A549 treated with CORT108297 at 1 μM for 4 hours (cell line): ENCODE measurements at places on chromosomes 4 and X. TPM values are rescaled to one million over a fixed set of nuclear protein-coding genes. Genes with fewer than 3 reads are reported as not detected.

The CENPVL1 gene
- not detected in 5 replicates for total RNA-seq

The DUSP21 gene
- not detected in 5 replicates for total RNA-seq

The DCAF4L1 gene
- 0.08 to 0.28 TPM (median 0.12 TPM) in 5 replicates for total RNA-seq

The DUSP9 gene
- 1.2 to 1.8 TPM (median 1.4 TPM) in 5 replicates for total RNA-seq

The EFNB1 gene
- total RNA-seq = 7.2 to 10.4 TPM (median 9.4 TPM) in 5 replicates

The SLC16A2 gene
- total RNA-seq = 24.3 to 31.4 TPM (median 25.6 TPM) in 5 replicates

The BANK1 gene
- total RNA-seq = 0.69 to 0.82 TPM (median 0.73 TPM) in 5 replicates

The TAB3 gene
- 6.2 to 11.4 TPM (median 10.3 TPM) in 5 replicates for total RNA-seq

The DOK7 gene
- total RNA-seq = 0.38 to 0.95 TPM (median 0.46 TPM) in 5 replicates

The CITED1 gene
- 0.80 to 2.0 TPM (median 1.7 TPM) in 5 replicates for total RNA-seq

The MAP3K15 gene
- total RNA-seq = 1.8 to 2.4 TPM (median 1.9 TPM) in 5 replicates

The PLXNA3 gene
- total RNA-seq = 9.7 to 17.8 TPM (median 15.3 TPM) in 5 replicates

The SPATA18 gene
- total RNA-seq = 3.5 to 5.6 TPM (median 4.3 TPM) in 5 replicates

The FSTL5 gene
- total RNA-seq = 0.01 to 0.05 TPM (median 0.02 TPM) in 3 of 5 replicates, not detected in the others

The KDR gene
- total RNA-seq = 0.01 to 0.07 TPM (median 0.03 TPM) in 5 replicates

The GAGE2A gene
- not detected in 5 replicates for total RNA-seq

The PRRG1 gene
- 5.1 to 7.6 TPM (median 6.4 TPM) in 5 replicates for total RNA-seq

The BEND2 gene
- not detected in 5 replicates for total RNA-seq

The ENPEP gene
- 0.01 to 0.14 TPM (median 0.09 TPM) in 5 replicates for total RNA-seq

The CD99 gene
- total RNA-seq = 262 to 274 TPM (median 265 TPM) in 5 replicates

The FAM9B gene
- not detected in 5 replicates for total RNA-seq

The INTS6L gene
- 0.08 to 0.40 TPM (median 0.15 TPM) in 5 replicates for total RNA-seq

The FAM156B gene
- 6.5 to 17.2 TPM (median 8.5 TPM) in 5 replicates for total RNA-seq

The ARR3 gene
- not detected in 5 replicates for total RNA-seq

The SPANXN4 gene
- not detected in 5 replicates for total RNA-seq

The LEF1 gene
- total RNA-seq = 0.17 TPM in 1 of 5 replicates, not detected in the others

The CFAP99 gene
- total RNA-seq = 0.05 to 0.35 TPM (median 0.06 TPM) in 5 replicates

The XAGE1A gene
- total RNA-seq = 5.1 to 36.0 TPM (median 24.6 TPM) in 5 replicates
